Cardiac muscle cell (in vitro differentiated cells and primary cell): ENCODE measurements at places on chromosomes 3 and 15.
A peak's percentile ranks its signal among the peaks of the same experiment; 100 is the strongest.

DNA sequence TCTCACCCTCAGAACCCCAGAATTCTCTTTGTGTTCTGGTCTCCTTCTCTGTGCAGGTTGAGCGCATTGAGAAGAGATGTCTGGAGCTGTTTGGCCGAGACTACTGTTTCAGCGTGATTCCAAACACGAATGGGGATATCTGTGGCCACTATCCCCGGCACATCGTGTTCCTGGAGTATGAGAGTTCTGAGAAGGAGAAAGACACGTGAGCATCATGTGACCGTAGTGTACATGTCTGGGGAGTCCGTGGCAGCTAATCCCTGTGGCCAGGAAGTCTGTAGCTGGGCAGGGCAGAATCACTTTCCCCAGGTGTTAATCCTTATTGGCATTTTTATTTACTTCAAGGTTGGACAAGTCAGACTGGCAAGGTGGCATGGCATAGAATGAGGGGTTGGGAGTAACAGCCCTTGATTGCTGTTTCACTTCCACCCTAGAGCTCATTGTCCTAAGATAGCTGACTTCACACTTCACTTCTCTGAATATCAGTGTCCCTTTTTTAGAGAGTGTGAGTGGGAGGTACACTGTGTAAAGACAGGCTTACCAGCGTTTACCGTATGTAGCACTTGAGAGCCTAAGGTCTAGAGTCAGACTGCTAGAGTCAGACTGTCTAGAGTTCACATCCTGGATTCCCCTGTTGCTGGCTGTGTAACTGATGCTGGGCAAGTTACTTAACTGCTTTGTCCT is 4.4 kb downstream of the MTMR14 start:
- DNase-seq = no peak

DNA sequence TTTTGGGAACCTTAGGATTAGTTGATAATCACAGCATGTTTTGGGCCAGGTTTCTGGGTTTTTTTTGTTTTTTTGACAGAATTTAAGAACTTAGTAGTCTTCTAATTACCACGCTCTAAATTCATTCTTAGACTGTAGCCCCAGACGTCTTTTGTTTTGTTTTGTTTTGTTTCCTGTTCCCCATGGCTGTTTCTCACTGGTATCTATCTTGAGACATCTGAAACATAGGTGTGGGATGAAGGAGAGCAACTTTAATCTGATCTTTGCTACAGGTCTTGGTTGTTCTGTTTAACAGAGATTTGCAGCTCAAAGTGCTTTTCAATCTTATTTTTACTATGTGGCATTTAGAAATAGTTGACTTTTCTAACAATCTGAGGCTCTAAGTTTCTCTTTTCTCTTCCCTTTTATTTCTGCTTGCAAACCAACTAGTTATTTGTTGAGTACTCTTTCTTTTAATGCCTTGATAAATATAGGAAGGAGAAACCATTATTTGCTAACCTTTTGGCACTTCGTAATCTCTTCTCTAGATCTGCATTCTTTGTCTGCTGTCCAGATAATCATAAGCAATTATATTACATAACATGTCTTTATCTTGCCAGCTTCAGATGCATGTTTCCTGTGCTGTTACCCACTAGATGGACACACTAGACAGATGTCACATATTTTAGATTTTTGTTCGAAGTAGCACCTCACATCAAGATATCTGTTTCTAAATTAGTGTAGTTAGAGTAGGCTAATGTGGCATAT is 40.9 kb downstream of the FBXL2 start:
- DNase-seq = no peak

GRCh38 chr3:177294221-177294620 is 96.9 kb upstream of the TBL1XR1 start:
- DNase-seq = peak; percentile 71

DNA sequence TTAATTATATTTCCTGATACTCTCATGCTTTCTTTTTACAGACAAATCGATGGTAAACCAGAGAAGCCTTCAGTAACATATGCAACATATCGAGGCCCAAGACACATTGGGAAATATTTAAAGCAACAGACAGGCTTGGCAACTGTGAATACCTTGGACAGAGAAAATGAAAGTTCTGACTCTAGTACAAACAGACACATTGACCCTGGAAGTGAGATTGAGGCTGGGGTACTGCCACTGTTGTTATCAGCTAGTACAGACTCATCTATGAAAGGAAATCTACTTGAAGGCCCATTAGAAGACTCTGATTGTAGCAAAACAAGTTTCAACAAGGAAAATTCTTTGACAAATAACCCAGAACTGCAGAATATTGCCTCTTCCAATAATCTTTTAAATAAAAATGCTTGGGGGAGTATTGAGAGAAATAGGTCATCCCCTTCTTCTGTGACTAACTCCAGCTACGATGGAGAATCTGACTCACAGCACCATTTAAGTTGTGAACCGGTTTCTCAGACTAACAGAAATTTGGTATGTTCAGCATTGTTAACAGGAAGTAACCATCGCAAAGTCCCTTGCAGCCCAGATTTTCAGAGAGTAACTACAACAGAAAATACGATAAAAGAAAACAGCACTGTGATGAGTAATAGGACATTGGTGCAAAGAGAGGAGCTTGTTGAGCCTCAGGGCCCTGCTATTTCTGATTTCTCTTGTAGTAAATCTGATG is 50.2 kb downstream of the CRYBG3 start:
- DNase-seq = no peak

DNA sequence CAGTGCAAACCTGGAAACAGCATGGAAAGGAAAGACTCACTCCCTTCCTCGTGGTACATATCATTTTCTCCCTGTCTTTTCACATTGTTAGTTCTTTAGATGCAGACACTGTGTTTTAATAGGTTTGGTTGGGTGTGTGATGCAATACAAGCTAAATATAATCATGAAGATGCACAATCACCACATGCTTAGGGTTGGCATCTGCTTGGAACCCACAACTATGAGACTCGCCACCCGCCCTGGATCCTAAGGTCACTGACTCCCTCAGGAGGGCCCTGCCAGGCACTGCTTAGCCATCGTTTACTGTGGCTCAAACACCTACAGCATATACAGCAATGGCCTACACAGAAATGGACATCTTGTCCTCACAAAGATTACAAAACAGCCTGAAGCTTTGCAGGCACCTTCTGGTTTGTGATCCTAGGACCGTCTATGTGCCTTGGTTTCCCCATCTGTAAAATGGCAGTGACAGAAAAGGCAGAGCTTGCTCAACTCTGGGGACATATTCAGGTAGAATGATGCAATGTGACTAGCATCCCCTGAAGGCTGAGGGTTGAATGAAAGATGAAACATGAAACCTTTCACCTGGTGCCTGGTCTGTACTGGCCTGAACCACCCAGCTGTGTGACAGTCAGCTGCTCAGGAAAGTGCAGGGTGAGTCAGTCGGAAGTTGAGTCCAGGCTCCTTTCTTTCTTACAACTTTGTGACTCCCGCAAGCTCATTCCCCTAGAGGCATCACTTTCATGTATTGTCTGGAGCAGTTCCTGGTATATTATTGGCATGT is 123.6 kb upstream of the PFN2 start:
- DNase-seq = no peak

- DNase-seq = peak; percentile 22
Measured at GRCh38 chr15:90266485-90266884, 1.0 kb downstream of the NGRN start.

- DNase-seq = no peak
Measured at GRCh38 chr15:45862034-45862433, 227.2 kb downstream of the SQOR start.

DNA sequence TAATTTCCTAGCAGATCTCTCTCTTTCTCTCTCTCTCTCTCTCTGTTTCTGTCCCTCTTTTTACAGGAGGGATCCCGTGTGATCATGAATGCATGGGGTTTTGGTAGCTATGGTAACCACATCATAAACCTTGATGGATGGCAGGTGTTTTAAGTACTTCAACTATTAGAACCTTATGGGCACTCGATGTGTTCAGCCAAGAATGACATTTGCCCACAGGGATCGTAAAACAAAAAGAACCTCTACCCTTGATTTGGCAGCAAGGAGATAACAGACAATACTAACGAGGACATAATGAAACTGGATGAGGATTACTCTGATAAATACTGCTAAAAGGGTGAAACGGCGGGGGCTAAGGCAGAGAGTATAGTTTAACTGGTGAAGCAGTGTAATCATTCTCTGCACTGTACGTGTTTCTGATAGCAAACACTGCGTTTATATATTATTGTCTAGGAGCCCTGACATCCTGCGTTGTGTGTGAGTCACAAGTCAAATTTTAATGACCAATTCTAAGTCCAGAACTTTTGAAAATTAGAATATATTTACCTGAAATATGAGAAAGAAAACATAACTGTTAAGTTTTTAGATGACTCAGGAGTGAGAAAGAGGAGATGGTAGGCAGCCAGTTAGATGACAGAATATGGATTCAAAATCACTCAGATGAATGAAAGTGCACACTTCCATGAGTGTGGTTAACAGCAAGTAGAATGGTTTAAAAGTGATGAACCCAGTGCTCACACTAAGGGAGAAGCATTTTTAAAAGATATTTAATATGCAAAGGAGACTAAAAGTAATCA is 80.3 kb downstream of the OTOL1 start:
- DNase-seq = no peak

- DNase-seq = peak; percentile 90
Measured at GRCh38 chr3:76206346-76206745, 421.0 kb upstream of the ZNF717 start.

GRCh38 chr3:114794894-114795630 is 352.0 kb downstream of the ZBTB20 start:
- DNase-seq = no peak

DNA sequence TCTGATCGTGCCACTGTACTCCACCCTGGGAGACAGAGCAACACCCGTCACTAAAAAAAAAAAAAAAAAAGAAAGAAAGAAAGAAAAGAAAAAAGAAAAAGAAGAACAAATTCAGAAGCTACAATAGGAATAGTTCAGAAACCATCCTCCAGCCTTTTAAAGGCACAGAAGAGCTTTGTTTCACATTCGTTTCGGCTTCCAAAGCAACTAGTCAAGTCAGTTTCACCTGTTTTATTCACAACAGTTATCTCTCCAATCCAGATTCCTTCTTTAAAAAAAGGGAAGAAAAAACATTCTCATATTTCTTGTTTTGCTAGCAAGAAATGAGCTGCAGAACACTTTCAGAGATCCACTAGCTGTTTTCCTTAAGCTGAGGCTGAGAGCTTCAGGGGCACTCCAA is 767.7 kb upstream of the CFAP20DC start:
- DNase-seq = no peak

DNA sequence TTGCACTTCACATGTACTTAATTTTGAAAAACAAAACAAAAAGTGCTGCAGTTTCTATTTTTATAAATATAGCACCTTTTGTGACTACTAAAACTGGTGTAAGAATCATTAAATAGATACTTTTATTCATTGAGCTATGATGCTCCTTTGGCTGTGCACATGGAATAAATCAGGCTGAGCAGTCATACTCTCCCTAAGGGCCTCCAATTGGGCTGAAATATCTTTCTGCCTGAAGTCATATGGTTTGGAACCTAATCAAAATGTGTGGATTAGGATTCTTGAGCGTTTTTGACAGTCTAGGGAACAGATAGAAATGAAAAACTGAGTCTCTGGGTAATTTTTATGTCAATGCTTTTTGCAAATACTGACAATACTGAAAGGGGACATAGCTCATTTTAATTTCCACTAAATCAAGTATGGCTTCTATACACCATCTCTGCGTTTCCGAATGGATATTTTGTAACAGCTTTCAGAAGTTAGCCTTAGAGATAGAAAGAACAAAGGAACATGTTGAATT is 392.2 kb upstream of the ROBO1 start:
- DNase-seq = no peak

- no peak for DNase-seq
Measured at GRCh38 chr3:45884368-45885201, 1.8 kb upstream of the CCR9 start.

DNA sequence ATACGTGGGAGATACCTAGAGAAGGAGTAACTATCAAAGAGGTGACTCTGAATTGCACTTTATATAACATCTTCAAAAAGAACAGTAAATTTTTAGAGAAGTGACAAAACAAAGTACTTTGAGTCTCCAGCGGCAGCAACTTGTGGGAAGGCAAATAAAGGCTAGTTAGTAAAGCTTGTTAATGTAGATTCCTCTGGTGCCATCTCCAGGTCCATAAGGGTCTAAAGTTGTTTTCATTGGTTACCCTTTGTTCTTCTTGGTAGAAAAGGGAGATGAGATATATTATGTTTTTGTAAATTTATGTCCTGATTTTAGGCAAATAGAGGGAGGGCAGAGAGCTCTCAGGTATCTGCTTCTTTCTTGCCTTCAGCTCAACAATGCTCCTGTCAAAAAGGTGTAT is 161.6 kb downstream of the MYRIP start:
- DNase-seq = no peak

DNA sequence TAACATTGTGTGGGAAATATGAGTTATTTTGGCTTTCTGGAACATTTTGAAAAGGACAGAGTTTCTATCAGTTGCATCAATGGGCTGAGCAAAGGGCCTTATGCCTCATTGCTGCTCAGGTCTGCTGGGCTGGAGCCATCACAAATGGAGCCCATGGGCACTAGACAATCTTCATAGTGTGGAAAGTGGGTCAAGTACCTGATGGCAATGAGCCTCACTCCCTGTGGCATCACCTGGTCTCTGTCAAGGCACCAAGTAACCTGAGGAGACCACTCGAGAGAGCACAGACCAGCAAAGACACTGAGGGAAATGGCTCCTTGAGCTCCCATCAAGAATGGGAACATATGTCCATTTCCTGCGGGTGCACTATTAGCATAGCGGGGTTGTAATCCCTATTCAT is 96.7 kb upstream of the PPP2R3A start:
- DNase-seq = no peak

DNA sequence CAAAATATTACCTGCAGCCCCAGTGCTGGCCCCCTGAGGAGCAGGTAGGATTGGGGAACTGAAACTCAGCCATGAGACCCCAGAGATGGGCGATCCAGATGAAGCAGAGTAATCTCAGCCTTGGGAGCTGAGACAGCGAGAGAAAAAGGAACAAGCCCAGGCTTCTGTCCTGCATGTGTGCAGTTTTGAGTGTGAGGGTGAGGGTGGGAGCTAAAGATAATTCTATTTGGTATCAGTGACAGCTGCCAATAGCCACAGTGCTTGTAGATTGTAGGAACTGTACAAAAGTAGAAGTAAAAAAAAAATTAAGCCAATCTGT is 5.9 kb downstream of the ATP8B4 start:
- no peak for DNase-seq
